ENCODE measurements at places on chromosomes 2 and 18.

GRCh38 chr2:129877795-129878775 lies 101.4 kb upstream of the RAB6C start:
- no peak for DNase-seq

DNA sequence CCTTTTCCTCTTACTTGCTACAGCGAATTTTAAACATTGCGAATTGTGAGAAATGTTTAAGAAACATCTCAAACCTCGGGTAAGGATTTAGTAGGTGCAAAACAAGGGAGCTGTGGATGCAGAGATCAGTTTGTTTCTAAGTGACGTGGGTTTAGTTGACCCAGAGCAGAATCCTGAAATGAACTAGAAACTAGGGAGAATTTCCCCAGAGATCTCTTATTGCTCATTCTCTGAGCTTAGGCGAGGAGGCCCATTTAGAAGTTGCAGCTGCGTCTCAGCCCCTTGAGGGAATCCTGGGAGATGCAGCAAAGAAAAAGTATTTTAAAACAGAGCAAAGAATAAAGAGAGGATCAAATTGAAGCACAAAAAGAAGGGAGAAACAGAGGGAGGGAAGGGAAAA lies 29.3 kb downstream of the FAM124B start:
- DNase-seq = no peak

DNA sequence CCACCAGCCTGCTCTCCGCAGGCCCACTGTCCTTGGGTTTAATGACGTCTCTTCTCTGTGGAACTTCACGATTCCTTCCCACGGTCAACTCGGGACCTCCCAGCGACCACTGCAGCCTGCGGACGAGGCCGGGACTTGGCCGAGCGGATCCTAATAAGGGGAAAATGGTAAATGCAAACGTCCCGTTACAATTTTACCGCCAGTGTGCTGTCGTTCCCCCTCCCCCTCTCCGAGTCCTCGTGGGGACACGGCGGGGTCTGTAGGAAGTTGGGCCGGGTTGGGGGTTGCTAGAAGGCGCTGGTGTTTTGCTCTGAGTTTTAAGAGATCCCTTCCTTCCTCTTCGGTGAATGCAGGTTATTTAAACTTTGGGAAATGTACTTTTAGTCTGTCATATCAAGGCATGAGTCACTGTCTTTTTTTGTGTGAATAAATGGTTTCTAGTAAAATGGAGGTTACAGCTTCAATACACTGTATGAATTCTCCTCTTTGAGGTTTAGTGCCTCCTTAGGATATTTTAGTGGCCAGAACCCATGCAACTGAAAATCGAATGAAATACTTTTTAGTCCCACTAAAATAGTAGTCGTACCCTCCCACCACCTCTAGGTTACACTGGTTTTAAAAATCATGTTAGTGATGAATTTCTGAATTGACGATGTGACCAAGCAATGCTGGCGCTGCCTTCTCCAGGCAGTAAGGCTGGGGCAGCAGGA lies 2.3 kb downstream of the HOXD11 start:
- no peak for DNase-seq

DNA sequence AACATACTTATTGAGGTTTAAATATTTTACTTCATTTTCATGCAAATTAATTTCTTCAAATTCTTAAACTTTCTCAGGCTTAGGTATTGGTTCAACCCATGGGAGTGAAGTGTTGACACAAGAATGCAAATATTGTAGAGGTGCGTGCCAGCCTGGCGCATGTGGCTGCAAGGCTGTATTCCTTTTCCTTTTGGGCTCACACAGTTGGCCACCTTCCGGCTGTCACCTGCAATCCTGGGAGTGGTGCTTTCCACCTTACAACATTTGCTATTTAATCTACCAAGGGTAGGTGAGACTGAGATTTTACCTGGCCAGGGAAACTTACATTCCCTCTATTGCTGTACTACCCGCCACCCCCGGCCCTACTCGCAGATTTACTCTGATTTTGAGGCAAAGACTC lies 141.1 kb downstream of the DCC start:
- DNase-seq = no peak

All from stimulated activated CD8-positive, alpha-beta memory T cell treated with anti-CD3 and anti-CD28 coated beads, Interleukin-7, amount 100 ng/mL, for 1 hour (primary cell).